ENCODE measurements at places on chromosomes 12 and 14. TPM values are rescaled to one million over a fixed set of nuclear protein-coding genes. Genes with fewer than 3 reads are reported as not detected.

OASL gene
- not detected for total RNA-seq

- H3K27ac ChIP-seq = no peak overlapping the region
- H3K4me3 ChIP-seq = no peak overlapping the region
- H3K36me3 ChIP-seq = no peaks in the 10 kb centered on the region
- H3K4me1 ChIP-seq = no peaks in the 10 kb centered on the region
- no peak for DNase-seq
Measured at GRCh38 chr12:13843841-13844240, 137.6 kb downstream of the GRIN2B start.

GRCh38 chr12:85779768-85780167 is 56.4 kb downstream of the RASSF9 start:
- H3K27ac ChIP-seq = no peak overlapping the region
- no peaks in the 10 kb centered on the region for H3K27me3 ChIP-seq
- no peaks in the 10 kb centered on the region for H3K36me3 ChIP-seq

DNA sequence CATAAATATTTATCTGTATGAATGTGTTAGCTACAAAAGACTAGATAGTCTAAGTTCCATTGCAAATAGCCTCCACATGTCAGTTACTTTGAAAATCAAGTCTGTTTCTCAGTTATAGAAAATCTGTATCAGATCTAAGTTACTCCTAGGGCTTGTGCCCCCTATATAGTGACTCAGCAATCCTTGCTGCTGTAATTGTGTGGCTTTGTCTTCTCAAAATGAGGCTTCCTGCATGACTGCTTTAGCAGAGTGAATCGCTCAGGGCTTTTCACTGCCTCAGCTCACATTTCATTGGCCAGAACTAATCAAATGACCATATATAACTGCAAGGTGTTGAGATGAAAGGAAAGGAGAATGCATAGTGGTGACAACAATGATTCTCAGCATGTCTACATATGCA is 552.2 kb upstream of the STXBP6 start:
- H3K36me3 ChIP-seq = no peaks in the 10 kb centered on the region
- no peaks in the 10 kb centered on the region for H3K4me1 ChIP-seq
- H3K27ac ChIP-seq = no peak overlapping the region
- H3K4me3 ChIP-seq = no peak overlapping the region
- no peak for DNase-seq

TGFB3 gene
- 22.0 TPM for total RNA-seq

GRCh38 chr12:27946421-27946820 is 26.1 kb downstream of the PTHLH start:
- no peaks in the 10 kb centered on the region for H3K36me3 ChIP-seq
- no peak overlapping the region for H3K4me3 ChIP-seq
- H3K4me1 ChIP-seq = no peaks in the 10 kb centered on the region
- no peak overlapping the region for H3K27ac ChIP-seq
- H3K27me3 ChIP-seq = no peaks in the 10 kb centered on the region

- H3K27me3 ChIP-seq = no peaks in the 10 kb centered on the region
Measured at GRCh38 chr12:95085612-95086011, 12.2 kb upstream of the NR2C1 start.

GRCh38 chr14:69480136-69480535 is 4.4 kb upstream of the PLEKHD1 start:
- H3K36me3 ChIP-seq = no peaks in the 10 kb centered on the region
- H3K4me1 ChIP-seq = peaks cover 9% of the 10 kb centered on the region
- no peak overlapping the region for H3K27ac ChIP-seq
